ENCODE measurements at places on chromosomes 1 and 21.
A peak's percentile ranks its signal among the peaks of the same experiment; 100 is the strongest.

DNA sequence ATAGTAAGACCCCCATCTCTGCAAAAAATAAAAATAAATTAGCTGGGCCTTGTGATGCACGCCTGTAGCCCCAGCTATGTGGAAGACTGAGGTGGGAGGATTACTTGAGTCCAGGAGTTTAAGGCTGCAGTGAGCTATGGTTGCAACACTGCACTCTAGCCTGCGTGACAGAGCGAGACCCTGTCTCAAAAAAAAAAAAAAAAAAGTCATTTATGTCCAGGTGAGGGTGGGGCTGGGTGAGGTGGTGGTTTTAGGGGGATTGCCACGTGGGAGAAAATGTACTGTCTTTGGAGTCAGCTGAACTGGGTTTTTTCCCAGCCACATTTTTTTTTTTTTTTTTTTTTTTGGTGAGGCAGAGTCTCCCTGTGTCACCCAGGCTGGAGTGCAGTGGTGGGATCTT is 6.7 kb downstream of the PIK3CD start:
- no peak for DNase-seq

DNA sequence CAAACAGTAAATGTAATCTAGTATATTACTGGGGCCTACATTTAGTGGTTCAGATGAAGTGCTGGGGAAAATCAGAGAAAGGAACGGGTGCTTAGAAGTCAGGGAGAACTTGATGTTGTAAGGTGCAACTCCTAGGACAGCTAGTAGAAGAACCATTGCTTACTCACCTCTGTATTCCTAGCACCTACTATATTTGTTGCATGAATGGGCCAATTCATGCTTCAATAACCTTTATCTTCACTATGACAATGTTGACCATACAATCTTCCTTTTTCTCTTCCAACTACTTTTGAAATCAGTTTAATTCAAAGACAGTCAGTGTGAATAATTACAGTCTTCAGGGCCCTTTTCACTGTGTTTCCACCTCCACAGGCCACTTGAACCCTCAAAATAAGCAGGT is 125.0 kb upstream of the DMRTA2 start:
- DNase-seq: no peak

DNA sequence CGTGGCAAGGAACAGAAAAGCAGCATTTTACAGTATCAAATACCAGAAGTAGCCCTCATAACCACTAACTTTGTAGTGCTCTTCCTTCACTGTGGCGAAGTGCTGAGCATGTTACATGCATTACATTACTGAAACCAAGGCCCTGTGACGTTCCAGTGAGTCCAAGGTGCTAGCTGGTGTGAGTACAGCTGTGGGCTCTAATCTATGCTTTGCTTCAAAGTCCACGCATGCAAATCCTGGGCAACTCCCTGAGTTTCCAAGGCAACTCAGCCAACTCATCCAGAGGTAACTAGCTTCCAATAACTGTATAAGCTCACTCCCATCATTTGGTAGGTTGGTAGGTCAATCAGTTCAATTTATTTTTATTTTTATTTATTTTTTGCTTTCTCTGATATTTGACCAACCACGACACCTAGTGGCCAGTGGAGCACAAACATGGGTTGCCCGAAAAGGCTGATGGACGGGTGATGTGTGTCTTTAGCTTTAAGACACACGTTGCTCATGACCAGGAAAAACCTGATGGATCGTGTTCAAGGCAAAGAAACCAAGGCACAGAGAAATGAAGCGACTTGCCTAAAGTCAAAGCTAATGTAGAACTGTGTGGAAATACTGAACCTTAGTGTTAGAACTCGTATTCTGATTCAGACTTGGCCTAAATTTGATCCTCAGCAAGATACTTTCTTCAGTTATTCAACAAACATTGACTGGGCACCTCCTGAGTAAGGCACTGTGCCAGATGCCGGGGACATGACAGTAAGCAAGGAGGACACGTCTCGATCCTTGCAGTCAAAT is 73.0 kb downstream of the GNG12 start:
- DNase-seq: peak; percentile 91

GRCh38 chr1:17553975-17554700 is 14.6 kb downstream of the ARHGEF10L start:
- DNase-seq: peak; percentile 89

DNA sequence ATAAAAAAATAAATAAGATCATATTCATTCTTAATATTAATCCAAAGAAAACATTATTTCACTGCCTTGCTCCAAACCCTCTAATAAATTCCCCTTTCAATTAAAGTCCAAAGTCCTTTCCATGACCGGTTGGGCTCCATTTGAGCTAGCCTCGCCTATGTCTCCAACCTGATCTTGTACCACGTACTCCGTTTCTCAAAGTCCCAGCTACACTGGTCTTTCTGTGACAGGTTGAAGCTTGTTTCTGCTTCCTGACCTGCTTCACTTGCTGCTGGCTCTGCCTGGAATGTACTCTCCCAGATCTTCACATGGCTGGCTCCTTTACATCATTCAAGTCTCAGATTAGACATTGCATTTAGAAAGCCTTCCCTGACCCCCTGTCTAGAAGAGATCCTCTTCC is 16.4 kb downstream of the RPL5 start:
- DNase-seq: no peak

- DNase-seq: no peak
These were observed 1.4 kb downstream of the MEGF6 start for GRCh38 chr1:3609769-3610526.

- no peak for DNase-seq
These were observed 500.7 kb upstream of the NFIA start for GRCh38 chr1:60581455-60582220.

DNA sequence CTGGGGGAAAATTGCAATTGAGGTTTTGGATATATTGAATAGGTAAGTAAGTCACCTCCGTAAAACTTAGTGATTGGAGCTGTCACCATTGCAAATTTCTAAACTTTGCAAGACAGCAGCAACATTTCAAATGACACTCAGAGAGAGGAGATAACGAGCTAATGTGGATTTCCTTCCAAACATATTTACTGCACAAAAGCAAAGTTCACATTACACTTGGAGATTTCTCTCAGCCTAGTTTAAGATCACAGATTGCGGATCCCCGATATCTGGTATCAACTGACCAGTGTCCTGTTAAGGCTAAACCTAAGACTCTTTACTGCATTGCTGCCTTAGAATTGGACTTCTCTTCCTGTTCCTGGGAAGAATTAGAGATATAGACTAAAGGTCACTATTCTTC is 47.5 kb downstream of the ZNF697 start:
- no peak for DNase-seq

DNA sequence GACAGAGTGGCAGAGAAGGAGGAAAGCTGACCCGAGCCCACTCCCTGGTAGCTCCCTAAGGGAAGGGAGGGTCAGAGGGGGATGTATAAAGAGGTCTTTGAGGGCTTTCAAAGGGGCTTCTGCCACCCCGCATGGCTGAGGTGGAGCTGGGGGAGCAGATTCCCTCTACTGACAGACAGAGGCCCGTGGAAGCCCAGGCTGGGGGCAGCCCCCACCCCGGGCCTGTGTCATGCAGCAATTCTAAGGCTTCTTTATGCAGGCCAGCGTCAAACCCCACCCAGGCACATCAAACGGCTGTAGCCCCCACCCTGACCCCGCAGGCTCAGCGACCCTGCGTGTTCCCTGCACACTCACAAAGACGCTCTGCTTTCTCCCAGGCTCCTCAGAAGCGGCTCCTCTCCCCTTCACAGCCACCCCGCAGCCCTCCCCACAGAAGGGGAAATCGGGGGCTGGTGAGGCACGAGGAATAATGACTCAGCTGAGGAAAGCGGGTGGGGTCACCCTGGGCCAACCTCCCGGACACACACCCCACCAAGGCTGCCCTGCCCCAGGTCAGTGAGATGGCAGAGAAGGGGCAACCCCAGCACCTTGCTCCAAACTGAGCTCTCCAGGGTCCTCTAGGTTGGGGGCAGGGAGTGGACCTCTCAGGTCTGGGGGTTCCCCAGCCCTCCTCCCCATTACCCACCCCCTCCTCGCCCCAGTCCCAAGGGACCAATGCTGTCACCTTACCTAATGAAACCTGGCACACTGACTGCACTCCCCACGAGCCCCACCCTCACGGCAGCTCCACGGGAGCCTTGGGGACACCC is 10.8 kb downstream of the SLC45A3 start:
- peak; percentile 19 for DNase-seq

- peak; percentile 79 for DNase-seq
These were observed 11.1 kb downstream of the ADPRS start for GRCh38 chr1:36099681-36100341.

DNA sequence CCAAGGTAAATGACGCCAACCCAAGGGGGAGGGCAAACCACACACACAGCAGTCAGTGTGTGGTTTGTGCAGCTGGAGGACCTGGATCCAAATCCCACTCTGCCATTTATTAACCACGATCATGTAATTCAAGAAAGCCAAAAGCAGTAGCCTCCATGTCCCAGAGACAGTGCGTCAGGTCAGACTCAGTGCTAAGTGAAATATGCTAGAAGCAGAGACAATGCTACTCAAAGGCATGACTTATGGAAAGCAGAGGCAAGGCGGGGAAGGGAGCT is 13.6 kb downstream of the TTC39A start:
- no peak for DNase-seq

DNA sequence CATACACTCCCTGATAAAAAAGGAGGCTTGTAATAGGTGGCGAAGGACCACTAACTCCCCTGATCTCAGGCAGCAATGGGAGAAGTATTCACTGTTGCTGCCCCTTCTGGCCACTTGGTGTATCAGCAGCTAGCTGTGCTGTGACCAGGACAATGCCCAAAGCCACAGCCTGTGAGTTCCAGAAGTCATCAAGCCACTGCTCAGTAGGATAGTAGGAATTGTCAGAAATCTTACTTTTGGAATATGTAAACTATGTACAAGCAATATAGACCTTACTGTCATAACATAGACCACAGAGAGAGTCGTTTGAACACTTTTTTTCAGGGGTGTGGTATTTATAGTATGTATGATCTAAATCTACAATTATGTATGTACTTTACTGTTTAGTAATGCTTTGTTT is 248.3 kb upstream of the CAMK1G start:
- peak; percentile 62 for DNase-seq

DNA sequence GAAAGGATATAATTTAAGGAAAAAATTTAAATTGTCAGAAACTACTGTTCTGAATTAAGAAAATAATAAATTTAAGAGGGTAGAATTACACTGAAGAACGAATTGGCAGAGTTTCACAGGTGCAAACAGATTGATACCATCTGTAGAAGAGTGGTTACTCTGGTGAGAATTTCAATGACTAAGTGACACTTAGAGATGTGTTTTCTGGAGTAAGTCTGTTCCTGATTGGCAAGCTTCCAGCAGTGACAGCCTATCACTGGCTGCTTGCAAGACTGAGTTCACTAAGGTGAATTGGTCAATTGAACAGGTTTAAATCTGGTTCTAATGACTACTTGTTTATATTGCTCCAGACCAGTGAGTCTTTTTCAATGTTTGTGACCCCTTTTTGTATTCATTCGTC is 838.2 kb upstream of the RGS18 start:
- no peak for DNase-seq

GRCh38 chr1:64686828-64687724 is 57.8 kb upstream of the RAVER2 start:
- peak; percentile 74 for DNase-seq

- peak; percentile 61 for DNase-seq
These were observed 180.6 kb upstream of the EDN2 start for GRCh38 chr1:41664861-41665640.

- no peak for DNase-seq
These were observed 163.4 kb upstream of the SGIP1 start for GRCh38 chr1:66370462-66370971.

DNA sequence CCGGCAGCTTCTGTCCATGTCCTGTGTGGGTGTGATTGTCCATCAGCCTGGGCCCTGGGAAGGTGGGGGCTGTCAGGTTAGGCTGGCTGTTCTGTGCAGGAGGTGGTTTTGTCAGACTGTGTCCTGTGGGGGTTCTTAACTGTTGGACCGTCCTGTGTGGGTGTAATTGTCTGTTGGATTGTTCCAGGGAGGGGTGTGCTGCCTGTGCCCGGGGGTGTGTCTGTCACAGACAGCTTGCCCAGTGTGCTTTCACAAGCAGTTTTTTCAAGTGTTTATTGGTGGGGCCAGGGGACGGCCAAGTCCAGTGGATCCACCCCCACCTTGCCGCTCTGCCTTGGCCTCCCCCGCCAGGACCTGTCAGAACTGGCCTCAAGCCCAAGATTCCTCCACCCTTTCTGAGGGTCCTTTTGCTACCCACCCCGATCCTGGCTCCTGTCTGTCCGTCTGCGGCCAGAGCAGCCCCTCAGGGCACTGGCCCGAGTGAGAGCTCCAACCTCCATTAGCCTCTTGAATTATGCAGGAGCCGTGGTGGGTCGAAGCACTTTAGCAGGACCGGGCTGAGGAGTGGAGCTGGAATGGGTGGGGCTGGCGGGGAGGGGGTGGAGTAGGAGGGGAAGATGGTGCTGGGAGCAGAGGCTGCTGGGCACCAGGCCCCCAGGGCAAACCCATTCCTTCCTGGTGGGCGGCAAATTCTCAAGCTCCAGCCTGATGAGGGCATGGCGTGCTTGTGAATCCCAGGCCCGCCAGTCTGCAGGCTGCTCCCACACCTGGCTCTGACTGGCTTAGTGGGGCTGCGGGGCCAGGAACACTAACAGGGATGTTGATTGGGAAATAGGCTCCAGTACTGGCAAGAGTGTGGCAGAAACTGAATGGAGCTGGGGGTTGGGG is 47.2 kb downstream of the PTPRF start:
- DNase-seq: no peak

DNA sequence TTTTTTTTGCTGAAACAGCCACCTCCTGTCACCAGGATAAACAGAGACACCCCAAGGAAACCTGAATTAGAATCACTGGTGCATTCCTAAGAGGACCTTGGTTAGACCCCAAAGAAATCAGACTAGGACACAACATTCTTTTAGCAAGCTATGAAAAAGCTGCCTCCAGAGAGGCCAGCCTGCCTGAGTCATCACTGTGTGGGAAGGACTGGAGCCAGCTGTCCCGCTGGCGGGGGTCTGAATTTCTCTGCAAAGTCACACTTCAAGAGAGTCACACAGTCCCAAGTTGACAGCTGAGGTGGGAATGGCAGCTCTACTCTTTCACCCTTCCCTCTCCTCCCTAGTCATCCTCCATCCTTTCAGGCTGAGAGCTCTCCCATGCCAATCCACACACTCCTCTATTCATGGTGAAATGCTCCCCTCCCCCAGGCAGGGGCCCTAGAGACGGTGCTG is 405.0 kb upstream of the POU3F1 start:
- peak; percentile 76 for DNase-seq

DNA sequence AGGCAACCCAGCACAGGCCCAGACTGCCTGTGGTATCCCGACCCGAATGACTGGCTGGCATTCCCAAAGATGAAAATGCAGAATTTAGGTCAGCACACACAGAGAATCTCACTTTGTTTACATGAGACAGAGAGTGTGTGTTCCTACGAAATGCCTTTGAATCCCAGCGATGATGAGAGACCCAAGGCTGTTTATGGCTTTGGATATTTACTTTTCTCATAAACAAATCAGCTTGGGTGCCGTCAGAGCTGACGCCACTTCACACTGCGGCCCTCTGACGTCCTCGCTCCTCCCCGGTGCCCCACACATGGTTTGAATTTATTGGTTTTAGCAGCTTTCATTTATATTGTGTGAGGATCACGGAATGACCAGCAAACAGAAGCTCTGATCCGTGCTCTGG is 18.7 kb downstream of the TRABD2B start:
- DNase-seq: peak; percentile 29

All from GM23248 (cell line).